ENCODE measurements at places on chromosomes 1 and 21. TPM values are rescaled to one million over a fixed set of nuclear protein-coding genes. Genes with fewer than 3 reads are reported as not detected.

DNA sequence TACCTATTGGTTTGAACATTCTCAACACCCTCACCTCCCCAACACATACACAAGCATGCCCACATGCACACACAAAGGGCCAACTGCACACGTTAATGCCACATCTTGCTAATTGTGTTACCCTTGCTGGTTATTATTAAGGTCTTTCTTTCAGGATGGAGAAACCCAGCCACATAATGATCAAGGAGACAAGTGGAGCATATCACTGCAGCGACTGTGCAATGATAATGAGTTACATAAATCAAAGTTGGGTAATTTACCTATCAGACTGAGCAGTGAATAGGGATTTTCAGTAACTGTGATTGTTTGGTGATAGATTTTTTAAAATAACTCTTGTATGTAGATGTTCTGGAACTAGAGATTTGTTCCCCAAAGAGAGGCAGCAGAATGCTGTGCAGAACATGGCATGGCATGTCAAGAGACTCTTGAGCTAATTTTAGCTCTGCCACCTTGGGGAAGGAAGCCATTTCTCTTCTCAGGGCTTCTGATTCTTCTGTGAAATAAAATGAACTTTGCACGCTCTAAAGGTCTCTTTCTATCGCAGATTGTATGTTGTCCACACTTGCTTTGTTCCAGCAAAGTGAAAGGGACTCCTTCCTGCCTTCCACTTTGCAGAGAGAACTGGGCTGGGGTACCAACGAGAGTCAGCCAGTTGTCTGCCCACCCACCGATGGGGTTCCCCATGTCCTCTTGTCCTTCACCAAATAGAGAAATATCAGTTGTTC is 126.0 kb upstream of the CAMK1G start:
- no peak for DNase-seq
- no peak overlapping the region for H3K4me3 ChIP-seq
- no peaks in the 10 kb centered on the region for H3K36me3 ChIP-seq
- H3K4me1 ChIP-seq, result no peaks in the 10 kb centered on the region
- H3K27me3 ChIP-seq, result peaks cover 12% of the 10 kb centered on the region

DNA sequence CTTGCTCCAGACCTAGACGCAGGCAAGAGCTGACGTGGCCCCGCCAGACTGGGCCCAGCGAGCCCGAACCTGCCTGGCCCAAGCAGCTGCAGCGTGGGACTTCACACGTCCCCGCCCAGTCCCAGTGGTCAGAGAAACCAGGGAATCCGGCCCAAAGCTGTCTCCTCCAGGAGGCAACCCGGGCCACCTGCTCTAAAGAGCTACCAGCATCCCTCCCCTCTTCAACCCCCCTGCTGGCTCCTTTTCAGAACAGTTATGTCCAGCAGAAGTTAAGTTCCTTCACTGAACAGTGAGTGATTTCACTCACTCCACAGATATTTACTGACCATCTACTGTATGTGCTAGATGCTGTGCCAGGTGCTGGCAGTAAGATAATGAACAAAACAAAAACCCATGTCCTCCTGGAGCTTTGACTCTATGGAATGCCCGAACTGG is 2.1 kb upstream of the EFNA1 start:
- no peak overlapping the region for H3K27ac ChIP-seq
- DNase-seq, result no peak
- peaks cover 57% of the 10 kb centered on the region for H3K27me3 ChIP-seq
- H3K36me3 ChIP-seq, result no peaks in the 10 kb centered on the region

DNA sequence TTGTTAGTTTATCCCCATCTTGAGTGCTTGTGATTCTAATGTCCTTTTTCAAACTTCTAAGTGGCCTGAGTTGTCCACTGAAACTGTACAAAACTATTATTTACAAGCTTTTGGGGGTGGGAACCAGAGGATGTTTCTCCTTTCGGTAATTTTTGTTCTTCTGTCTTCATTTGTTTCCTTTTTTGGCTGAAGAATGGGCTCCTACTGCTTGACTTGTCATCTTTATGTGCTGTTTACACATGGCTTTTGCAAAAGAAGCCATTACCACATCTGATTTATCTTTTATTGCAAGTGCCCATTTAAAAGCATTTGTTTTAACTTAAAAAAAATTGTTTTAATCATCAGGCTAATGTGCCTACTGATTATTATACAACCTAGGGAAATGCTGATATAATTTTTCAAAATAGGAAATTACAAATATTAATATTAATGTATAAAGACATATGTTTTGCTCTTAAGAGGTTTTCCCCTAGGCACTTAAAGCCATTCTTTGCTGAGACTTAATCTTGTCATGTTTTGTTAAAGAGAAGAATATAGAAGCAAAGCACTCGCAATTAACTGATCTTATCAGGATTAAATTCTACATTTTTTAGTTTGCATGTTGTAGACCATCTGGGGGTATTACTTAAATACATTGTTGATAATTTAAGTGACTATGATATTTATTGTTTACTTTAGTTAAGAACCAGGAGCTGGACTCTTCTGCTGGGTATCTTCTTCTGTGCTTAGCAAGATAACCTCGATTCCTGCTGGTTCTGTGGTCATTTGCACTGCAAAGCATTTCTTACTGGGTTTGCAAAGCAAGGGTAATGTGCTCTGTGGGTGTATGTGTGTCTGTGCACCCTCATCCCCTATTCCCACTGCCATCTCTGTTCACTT is 40.1 kb downstream of the TMEM200B start:
- no peaks in the 10 kb centered on the region for H3K4me1 ChIP-seq
- no peak for DNase-seq
- H3K36me3 ChIP-seq, result peaks cover 10% of the 10 kb centered on the region
- H3K27ac ChIP-seq, result no peak overlapping the region
- no peaks in the 10 kb centered on the region for H3K27me3 ChIP-seq

DNA sequence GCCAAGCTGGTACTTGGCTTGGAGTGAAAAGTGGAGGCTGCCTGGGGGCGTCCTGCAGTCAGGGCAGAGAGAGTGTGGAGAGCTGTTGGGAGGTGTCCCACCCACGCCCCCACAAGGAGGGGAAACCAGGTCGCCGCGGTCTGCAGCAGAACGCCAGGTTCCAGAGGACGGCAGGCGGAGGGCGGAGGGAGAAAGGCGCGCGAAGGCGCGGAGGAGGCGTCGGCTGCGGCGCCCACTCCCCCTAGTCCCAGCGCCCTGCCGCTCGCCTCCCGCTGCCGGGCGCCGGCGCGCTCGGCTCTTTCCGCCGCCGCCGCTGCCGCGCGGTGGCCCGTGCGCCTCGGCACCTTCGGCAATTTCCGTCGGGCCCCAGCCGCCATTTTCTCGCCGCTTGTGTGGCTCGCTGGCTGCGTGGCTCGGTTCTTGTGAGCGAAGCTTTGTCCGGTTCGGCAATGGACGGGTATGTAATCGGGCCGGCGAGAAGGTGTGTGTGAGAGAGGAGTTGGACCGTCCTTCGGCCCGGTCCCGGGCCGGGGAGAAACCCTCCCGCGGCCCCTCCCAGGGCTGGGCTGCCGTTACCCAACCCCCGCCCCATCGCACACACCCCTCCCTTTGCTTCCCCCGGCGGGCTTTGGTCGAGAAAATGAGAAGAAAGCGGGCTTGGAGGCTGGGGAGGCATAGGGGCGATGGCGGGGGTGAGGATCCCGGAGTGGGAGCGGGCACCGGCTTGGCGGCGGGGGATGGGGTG is at the start of gene PTBP2:
TSS of gene PTBP2 (plus strand) at position 369 of the 745 bp plus-strand sequence. CDS start at position 450, 81 bp downstream.
- H3K27ac ChIP-seq, result peak within 1 kb of the TSS; percentile 97
- H3K27me3 ChIP-seq, result peaks cover 4% of the 10 kb centered on the region
- peak within 1 kb of the TSS; percentile 88 for H3K4me3 ChIP-seq
- H3K36me3 ChIP-seq, result peaks cover 22% of the 10 kb centered on the region
- peak; percentile 84 for DNase-seq
- H3K4me1 ChIP-seq, result peaks cover 26% of the 10 kb centered on the region

DNA sequence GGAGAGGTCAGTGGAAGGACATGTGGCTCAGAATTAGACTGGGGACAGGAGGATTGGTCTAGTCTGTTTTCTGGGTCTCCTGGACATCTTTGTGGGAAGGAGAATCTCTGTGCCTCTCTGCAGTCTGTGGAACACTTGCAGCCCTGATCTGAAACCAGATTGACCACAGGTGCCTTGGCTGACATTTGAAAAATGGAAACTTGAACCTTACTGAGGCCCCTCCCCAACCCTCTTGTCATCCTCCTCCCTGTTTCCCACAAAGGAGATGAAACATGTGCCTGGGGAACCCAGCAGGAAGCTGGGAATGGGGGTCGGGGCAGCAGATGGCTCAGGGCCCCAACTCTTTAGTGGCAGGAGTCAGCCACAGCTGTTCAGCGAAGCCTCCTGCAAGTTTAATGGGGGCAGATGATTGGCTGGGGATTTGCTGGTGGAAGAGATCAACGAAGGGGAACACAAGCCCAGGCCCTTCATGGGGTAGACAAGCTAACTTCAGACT is 18.1 kb downstream of the VASH2 start:
- peaks cover 16% of the 10 kb centered on the region for H3K27me3 ChIP-seq
- no peaks in the 10 kb centered on the region for H3K4me1 ChIP-seq
- no peak overlapping the region for H3K4me3 ChIP-seq

- peak; percentile 26 for DNase-seq
- peak within 1 kb of the TSS; percentile 88 for H3K27ac ChIP-seq
- H3K36me3 ChIP-seq, result no peaks in the 10 kb centered on the region
- H3K4me3 ChIP-seq, result peak within 1 kb of the TSS; percentile 75
- H3K27me3 ChIP-seq, result peaks cover 30% of the 10 kb centered on the region
Measured at GRCh38 chr1:3068564-3069431, at the start of gene PRDM16. PRDM16 (plus strand) TSS chr1:3069203; CDS start chr1:3069260, 57 bp downstream.

DNA sequence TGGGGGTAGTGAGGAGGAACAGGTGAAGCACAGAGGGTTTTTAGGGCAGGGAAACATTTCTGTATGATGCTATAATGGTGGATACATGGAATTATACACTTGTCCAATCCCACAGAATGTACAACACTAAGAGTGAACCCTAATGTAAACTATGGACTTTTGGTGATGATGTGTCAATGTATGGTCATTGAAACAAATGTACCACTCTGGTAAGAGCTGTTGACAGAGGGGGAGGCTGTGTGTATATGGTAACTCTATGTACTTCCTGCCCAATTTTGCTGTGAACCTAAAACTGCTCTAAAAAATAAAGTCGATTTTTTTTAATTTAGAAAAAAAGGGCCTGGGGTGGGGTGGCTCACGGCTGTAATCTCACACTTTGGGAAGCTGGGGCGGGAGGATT is 22.9 kb downstream of the ASAP3 start:
- no peaks in the 10 kb centered on the region for H3K36me3 ChIP-seq
- H3K4me1 ChIP-seq, result peaks cover 5% of the 10 kb centered on the region
- peaks cover 15% of the 10 kb centered on the region for H3K27me3 ChIP-seq
- H3K4me3 ChIP-seq, result no peak overlapping the region
- H3K27ac ChIP-seq, result no peak overlapping the region

Gene TBX19
- 2.7 TPM for total RNA-seq
